ENCODE measurements at places on chromosomes 13 and 19.

- no peak for DNase-seq
Measured at GRCh38 chr19:29119590-29119989, 93.4 kb downstream of the UQCRFS1 start.

DNA sequence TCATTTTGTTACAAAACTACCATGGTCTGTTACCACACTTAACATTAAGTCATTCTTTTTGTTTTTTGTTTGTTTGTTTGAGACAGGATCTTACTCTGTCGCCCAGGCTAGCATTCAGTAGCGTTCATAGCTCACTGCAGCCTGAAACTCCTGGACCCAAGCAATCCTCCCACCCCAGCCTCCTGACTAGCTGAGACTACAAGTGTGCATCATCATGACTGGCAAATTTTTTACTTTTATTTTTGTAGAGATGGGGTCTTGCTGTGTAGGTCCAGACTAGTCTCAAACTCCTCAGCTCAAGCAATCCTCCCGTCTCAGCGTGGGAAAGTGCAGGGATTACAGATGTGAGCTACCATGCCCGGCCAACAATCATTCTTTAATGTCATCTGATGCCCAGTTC lies 3.3 kb downstream of the ALDH16A1 start:
- no peak for DNase-seq

DNA sequence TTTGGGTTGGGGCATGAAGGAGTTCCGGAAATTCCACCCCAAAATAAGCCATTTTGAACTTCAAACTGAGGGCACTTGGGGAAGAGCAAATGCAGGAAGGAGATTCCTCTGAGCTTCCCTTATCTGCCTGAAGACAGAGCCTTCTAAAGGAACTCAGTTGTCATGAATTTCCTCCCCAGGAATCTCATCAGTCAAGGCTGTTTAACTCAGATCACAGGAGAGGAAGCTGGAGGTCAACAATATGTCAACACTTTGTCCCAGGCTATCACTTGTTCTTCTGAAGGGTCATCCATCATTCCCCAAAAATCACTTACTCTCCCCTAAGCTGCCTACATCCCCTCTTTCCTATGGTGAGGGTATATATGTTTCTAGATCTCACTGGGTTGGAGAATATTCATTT lies 26.0 kb upstream of the CHST8 start:
- no peak for DNase-seq

- no peak for DNase-seq
Measured at GRCh38 chr19:56114051-56114777, 6.9 kb downstream of the ZNF787 start.

DNA sequence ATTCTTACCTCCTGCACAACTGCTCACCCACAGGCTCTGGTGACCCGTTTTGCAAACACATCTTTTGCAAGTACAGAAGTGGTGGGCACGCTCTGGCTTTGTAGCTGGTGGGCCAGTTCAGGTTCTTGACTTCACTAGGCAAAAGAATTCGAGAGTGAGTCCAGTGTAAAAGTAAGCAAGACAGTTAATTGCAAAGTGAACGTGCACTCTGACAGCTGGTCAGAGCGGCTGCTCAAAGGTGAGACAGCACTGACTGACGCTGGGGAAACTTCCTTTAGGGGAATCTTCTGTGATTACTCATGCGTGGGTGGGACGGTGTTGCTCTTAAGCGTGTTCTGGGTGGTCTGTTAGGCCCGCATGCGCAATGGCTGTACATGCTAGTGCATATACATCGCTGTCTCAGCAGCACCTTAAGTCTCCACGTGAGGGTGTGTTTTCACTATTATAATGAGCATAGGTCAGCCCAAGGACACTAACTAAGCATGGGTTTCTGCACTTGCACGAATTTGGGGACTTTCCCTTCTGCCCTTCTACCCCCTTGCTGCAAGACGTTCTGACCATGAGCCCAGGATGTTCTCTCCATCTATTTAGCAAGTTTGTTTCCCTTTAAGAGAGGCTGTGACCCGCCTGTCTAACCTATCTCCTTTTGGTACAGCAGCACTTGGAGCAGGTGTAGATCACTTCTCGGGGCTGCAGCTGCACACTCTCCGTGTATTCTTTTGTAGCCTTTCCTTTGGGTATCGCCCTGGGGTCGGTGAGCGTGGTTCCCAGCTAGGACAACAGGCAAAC lies 30.2 kb upstream of the CD33 start:
- no peak for DNase-seq

DNA sequence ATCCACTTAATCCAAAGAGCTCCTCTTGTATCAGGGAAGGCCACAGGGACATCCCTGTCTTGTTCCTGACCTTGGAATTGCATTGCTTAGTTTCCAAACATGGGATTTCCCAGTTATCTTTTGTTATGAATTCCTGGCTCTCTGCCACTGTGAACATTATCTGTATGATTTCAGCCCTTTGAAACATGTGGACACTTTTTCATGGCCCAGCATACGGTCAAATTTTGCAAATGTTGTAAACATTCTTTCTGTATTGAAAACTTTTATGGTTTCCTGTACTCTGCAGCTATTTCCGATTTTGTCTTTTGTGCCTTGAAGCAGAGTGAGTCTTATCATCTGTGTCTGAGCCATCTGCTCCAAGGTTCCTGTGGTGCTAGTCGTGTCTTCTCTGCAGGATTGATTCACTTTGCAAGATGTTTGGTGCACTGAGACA lies 4.5 kb upstream of the CFAP97D2 start:
- no peak for DNase-seq

Measured in activated naive CD4-positive, alpha-beta T cell treated with Interleukin-2 at 50 U/mL for 16 hours (primary cell).